ENCODE measurements at places on chromosomes 2 and 18. TPM values are rescaled to one million over a fixed set of nuclear protein-coding genes. Genes with fewer than 3 reads are reported as not detected.

Gene POTEI
- 0.44 TPM for total RNA-seq

- DNase-seq, result no peak
Measured at GRCh38 chr18:46352520-46353250, 248.5 kb downstream of the HAUS1 start.

DNA sequence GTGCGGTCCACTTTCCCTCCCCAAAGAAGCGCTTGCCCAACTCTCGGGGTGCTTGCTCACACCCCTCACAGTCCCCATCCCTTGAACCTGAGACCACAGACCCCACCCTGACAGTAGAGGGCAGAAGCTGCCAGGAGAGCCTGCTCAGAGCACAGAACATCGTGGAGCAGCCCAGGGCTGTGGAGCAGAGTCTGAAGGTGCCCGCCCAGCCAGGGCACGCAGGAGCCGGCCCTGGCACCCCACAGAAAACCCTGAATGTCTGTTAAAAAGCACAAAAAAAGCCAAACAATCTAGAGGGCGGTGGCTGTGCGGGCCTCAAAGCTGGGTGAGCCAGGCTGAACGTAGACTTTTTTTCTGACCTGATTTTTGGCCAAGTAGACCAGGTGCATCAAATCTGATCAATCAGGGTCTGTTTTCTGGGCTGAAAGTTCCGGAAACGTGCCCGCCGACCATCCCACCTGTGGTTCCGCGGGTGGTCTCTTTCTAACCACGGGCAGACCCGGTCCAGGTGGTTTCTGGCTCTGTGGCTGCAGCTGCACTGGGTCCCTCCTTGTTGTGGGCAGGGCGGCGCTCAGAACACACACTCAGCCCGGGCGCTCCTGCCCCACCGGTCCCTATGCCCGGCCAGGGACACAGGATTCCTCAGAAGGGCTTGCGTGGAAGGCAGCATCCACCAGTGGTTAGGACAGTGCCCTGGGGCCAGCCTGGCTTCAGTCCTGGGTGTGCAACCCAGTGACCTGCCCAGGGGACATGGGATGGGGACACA, 66.3 kb downstream of the SLC66A2 start:
- DNase-seq, result peak; percentile 28

DNA sequence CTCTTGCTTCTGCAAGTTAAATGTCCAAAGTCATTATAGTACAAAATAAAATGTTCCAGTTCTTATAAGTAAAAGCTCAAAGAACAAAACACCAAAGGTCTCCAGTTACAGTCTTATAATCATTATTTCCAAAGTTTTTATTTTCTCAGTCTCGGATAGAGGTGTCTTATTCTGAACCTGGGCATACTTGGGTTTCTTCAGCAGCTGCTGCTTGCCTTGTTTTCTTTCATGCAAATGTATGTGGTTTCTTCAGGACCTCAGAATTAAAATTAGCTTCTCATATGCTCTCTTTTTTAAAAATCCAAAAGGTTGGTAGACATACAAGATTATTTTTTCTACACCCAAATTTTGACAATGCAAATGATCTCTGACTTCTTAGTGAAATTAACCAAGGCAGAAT, 383.0 kb downstream of the METTL4 start:
- DNase-seq, result no peak

DNA sequence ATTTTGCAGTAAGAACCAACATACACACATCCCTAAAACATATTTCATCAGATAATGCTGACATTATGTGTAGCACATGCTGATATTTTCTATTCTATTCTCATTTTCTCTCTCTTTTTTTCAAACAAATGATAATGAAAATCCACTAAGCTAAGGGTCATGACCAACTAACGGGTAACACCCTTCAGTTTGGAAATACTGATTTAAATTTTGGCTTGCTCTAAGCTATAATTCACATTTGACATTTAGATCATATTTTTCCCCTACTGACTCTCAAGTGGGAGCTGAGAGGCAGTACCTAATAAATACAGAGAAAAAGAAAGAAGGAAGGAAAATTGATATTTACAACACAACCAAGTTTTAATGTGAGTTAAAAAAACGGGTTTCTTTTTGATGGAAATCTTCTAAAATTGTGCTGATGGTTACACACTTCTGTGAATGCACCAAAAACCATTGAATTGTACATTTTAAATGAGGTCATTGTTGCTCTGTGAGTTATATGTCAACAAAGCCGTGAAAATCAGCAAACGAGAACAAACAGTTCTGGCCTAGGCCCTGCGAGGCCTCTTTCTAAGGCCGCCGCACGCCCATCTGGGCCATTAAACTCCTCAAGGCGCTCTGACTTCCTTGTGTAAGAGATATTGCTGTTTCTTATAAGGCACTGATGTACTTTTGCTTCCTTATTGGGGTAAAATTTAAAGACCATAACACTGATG, 124.2 kb downstream of the GALR1 start:
- DNase-seq, result no peak
